ENCODE measurements at places on chromosomes 7 and 10.
A peak's percentile ranks its signal among the peaks of the same experiment; 100 is the strongest.

DNA sequence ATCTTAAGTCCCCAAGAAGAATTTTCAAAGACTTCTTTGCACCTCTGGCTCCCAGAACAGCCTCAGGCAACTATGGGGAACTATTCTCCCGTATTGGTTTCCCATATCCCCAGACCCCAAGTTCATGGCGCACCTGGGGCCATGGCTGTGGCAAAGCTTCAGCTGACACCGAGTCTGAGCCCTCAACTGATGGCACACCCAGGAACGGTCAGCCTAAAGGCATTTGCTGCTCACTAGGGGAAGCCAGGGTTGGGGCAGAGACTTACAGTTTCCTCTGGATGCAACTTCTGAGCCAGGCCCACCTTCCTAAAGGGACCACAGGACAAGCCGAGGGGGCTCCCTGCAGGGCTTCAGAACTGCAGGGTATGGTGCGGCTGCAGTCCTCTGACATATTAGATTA, 13.7 kb upstream of the CPA1 start:
- DNase-seq, result no peak

GRCh38 chr10:96082748-96083147, 39.4 kb downstream of the CCNJ start:
- no peak for DNase-seq

GRCh38 chr10:61986382-61986781, 84.9 kb downstream of the ARID5B start:
- no peak for DNase-seq

GRCh38 chr10:109202111-109202510, 721.2 kb downstream of the XPNPEP1 start:
- DNase-seq, result no peak

GRCh38 chr10:80275756-80276155, 13.7 kb downstream of the MAT1A start:
- no peak for DNase-seq

GRCh38 chr10:61830072-61830845, 71.2 kb upstream of the ARID5B start:
- no peak for DNase-seq

DNA sequence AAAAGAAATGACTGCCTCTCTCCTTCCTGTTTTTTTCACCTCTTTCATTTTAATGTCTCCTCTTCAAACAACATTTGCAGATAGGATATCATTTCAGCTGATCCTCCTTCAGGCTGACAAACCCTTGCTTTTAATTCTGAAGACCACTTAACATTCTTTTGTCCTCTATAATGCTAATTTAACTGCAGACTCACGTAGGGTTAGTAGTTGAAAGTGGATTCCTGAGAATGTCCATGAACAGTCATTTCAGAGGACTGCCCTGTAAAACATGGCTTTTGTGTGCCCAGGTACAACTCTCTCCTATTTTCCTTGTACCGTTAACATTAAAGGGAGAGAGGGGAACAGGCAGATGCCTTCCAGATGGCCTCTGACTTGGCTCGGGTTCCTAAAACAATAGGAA, 524.4 kb downstream of the SDK1 start:
- no peak for DNase-seq

GRCh38 chr10:30422981-30423654, 10.9 kb upstream of the MAP3K8 start:
- no peak for DNase-seq

GRCh38 chr10:61617586-61617985, 45.1 kb upstream of the CABCOCO1 start:
- DNase-seq, result no peak

- DNase-seq, result no peak
Observed at GRCh38 chr7:107284911-107285479, 116.2 kb downstream of the HBP1 start.

- DNase-seq, result no peak
Observed at GRCh38 chr7:12158334-12159060, 52.6 kb upstream of the TMEM106B start.

- no peak for DNase-seq
Observed at GRCh38 chr10:90451283-90451682, 406.6 kb downstream of the HTR7 start.

GRCh38 chr10:94344522-94345122, 18.1 kb downstream of the NOC3L start:
- no peak for DNase-seq

DNA sequence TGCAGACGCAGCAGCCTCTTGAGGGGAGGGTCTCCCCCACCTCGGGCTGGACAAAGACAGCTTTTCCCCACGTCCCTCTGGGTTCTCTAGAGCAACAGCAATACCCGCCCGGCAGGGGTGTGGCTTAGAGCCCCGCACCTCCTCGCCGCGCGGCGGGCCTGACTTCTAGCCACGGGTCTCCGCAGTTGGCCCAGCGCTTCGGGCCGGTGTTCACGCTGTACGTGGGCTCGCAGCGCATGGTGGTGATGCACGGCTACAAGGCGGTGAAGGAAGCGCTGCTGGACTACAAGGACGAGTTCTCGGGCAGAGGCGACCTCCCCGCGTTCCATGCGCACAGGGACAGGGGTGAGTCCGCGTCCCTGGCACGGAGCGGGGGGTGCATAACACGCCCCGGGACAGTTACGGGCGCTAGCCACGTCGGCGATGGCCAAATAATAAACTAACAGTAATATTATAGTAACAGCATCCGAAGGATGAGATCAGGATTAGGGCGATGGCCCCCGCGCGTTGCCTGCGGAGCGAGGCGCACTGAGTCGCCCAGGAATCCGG, 1.2 kb downstream of the CYP2E1 start:
- no peak for DNase-seq

DNA sequence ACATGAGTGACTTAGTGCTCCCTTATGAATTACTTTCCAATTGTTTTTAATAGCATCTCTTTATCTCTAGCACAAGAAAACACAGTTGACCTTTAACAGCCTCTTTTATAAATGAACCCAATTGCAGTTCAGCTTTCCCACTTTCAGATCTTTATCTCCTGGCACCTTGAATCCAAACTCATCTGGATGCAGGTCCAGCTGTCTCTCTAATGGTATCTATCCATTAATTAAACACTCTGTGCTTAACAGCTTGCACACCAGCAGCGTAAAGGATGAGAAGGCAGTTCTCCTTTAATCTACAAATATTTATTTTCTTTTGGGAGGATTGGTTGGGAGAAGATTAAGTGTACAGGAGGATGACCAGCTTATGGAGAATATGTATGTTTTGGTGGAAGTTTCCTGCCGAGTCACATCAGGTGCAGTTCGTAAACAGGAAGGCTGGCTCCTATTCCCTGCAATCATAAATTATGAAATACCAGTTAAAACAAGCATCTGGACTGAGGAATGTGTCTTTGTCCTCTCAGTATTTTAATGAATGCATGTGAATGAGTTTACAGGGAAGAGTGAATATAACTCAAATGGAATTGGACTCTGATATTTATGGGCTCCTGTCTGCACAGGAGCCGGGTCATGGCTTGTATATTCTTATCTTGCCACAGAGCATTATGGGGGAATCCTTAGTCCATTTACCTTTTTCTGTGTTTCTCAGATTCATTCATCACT, 232.7 kb downstream of the PHF14 start:
- no peak for DNase-seq

DNA sequence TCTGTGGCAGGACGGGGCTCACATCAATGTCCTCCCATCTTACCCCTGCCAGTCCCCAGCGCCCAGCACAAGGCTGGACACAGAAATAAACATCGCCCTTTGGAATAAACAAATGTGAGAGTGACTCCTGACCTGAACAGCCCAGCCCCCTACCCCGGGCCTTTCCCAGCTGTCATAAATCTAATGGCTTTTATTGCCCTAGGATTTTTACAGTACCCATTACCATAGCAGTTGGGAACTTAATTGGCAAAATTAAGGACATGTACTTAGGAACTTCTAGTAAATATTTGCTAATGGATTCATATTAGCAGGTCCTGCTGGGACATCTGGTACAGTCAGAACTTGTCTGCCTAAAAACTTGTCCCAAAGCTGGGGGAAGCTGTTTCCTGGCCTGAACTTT, 76.6 kb downstream of the GLRX3 start:
- DNase-seq, result no peak

GRCh38 chr7:55565681-55566080, 6.6 kb downstream of the VOPP1 start:
- DNase-seq, result peak; percentile 49

GRCh38 chr7:98810153-98810802, 59.5 kb downstream of the TMEM130 start:
- no peak for DNase-seq

- no peak for DNase-seq
Observed at GRCh38 chr10:45439365-45439764, 65.3 kb downstream of the ALOX5 start.

DNA sequence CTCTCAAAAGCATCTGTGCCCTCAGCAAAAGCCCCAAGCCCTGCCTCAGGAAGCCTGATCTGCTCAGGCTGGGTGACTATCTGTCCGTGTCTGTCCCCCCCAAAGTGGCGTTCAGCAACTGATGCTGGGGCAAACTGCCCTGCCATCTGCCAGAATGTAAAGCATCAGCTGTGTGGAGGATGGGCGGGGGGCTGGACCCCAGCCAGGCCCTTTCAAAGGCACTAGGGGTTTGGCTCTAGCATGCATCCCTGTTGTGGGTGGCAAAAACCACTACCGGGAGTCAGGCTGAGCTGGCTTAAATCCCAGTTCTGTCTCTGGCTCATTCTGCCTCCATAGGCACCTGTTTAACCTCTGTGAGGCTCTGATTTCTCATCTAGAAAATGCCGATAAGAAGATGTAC, 35.5 kb downstream of the GPRIN2 start:
- DNase-seq, result no peak

DNA sequence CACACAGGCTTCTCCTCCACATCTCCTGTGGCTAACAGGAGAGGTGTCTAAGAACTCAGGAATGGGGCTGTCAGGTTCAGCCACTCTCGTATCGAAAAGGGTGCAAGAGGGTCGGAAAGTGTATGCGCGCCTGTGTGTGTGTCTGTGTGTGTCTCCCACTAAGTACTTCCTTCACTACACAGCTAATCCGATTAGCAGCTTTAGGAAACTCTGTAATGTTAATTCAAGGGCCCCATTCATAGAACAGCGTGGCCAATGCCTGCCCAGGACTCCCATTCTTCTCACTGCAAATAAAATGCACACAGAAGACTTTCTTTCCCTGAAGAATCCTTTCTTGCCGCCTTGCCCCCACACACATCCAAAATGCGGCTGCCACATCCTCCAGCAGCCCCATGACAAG, 39.9 kb downstream of the TLL2 start:
- DNase-seq, result no peak

- no peak for DNase-seq
Observed at GRCh38 chr7:47273974-47274766, 307.7 kb downstream of the TNS3 start.

DNA sequence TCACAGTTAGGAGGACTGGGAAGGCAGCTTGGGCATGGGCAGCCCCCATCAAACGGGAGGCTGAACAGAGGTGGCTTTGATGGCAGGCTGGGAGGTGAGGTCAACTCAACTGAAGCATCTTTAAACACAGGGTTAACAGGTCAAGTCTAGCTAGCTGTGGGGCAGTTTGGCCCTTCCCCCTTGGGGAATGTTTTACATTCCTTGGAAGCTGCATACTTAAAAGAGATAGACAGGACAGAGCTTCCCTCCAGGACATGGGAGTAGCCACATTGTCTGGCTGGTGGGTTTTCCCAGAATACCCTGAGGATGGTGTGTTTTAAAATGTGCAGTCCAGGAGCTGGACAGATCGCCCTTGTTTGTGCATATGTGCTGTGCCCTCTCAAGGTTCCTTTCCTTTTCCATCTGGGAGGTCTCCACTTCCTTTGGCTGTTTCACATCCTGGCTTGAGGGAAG, 6.8 kb upstream of the RASSF4 start:
- DNase-seq, result no peak

DNA sequence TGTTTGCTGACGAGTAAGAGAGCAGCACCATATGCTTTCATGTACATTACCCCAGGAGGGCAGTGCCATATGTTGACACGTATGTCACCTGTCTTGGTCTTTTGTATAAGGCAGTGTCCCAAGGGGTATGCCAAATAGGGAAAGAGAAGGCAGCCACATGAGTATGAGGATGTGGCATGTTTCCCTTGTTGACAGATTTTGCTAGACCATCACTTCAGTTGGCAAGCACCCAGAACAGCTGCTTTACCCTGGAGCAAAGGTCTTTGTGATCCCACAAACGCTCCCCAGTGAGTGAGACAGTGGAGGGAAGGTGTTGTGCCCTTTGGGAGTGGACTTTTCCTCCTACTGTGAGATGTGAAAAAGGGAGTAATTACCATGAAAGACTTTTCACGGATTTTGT, 350.1 kb downstream of the ETV1 start:
- DNase-seq, result no peak

GRCh38 chr7:124379296-124379695, 346.4 kb upstream of the TMEM229A start:
- DNase-seq, result no peak

DNA sequence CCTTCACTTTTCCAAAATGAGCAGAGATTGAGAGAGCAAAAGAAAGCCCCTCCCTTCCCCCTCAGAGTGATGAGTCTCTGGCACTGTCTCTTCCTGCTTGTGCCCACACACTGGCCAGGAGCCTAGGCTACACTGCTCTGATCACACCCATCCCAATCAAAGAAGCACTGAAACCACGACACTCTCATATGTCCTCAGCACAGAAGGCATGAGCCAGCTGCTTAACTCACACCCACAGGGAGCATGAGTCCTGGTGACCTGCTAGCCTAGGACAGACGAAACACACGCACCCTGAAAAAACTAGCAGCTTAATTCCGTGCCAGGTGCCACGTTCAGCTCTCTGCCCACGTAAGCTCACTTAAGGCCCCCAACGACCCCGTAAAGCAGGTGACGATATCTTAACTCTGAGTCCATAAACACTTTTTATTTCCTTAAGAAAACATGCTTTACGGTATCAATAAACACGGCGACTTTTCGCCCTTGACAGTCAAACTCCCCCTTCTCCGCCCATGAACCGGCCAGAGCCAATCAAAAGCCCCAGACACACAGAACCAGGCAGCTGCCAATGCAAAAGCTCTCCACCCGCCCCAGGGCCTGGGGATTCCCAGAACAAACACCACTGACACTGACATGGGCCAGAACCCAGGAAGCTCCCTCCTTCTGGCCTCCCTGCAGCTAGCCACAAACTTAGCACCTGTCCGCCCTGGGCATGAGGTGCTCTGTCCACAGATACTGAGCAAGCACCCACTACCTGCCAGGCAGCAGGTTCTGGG, 69.0 kb downstream of the TNRC18 start:
- DNase-seq, result no peak

GRCh38 chr7:131653418-131654248, 97.2 kb upstream of the PODXL start:
- DNase-seq, result no peak

DNA sequence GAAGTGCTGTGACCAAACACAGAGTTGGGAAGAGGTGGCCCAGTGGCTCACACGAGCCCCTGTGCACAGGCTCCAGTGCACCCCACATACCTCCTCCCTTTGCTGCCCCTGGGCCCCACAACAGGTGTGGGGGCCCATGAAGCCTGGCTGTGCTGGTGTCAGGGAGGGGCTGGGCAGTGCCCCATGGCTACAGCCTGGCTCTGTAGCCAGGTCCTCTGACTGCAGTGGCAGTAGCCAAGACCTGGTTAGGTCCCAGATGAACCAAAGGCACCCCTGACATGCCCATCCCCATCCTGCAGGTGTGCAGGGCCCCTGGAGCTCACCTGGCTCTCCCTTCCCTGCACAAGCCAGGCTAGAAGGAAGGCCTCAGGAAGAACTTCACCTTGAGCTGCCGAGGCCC, 176.3 kb downstream of the GRID1 start:
- no peak for DNase-seq

- no peak for DNase-seq
Observed at GRCh38 chr10:20634839-20635238, 262.3 kb downstream of the NEBL start.

- DNase-seq, result no peak
Observed at GRCh38 chr10:110265573-110266193, 39.0 kb downstream of the SMNDC1 start.

GRCh38 chr7:26700386-26700785, 164.0 kb downstream of the SKAP2 start:
- no peak for DNase-seq

Measured in CD4-positive, CD25-positive, alpha-beta regulatory T cell (primary cell).